Iris pigment epithelial cell (primary cell): ENCODE measurements at places on chromosomes 3 and 15.

DNA sequence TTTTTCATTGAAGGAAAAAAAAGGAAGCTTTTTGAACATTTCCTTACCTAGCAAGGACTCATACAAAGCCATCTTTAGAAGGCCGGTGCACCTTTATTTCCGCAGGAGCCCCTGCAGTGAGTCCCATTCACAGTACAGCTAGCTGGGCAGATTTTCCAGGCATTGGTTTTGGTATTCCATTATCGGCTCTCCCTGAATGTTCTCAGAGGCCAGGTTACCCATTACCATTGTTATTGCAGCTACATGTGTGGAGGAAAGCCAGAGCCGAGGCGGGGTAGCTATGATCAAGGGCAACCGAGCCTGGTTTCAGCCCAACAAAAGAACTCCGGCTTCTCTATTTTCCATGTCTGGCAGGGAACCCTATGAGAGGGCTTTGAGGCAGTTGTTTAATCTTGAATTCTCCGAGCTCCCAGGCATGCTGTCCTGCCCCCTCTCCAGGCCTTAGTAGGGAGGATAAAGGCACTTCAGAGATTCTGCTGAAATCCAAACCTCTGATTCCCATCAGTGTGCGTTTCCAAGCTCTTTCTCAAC is 100.3 kb downstream of the LRRK1 start:
- DNase-seq = no peak

DNA sequence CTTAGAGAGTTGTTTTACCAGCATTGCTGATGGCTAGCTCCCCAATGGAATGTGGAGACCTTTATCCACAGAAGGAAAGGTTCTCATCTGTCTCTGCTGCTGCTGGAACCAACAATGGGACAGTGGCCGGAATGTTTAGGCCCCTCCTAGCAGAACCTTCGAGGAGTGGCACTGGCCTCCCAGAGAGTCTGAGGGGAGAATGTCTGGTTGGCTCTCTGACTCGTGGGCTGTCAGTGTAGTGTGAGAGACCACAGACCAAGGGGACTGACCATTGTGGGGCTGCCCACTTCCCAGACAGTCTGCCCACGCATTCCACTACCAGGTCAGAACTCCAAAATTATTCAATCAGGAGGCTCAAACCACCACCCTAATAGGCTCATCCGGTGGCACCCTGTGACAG is 5.1 kb downstream of the RASL12 start:
- DNase-seq = no peak

- no peak for DNase-seq
Observed at GRCh38 chr3:194675081-194675640, 3.2 kb upstream of the LSG1 start.

GRCh38 chr3:126322181-126322967 is 34.8 kb downstream of the KLF15 start:
- DNase-seq = no peak

DNA sequence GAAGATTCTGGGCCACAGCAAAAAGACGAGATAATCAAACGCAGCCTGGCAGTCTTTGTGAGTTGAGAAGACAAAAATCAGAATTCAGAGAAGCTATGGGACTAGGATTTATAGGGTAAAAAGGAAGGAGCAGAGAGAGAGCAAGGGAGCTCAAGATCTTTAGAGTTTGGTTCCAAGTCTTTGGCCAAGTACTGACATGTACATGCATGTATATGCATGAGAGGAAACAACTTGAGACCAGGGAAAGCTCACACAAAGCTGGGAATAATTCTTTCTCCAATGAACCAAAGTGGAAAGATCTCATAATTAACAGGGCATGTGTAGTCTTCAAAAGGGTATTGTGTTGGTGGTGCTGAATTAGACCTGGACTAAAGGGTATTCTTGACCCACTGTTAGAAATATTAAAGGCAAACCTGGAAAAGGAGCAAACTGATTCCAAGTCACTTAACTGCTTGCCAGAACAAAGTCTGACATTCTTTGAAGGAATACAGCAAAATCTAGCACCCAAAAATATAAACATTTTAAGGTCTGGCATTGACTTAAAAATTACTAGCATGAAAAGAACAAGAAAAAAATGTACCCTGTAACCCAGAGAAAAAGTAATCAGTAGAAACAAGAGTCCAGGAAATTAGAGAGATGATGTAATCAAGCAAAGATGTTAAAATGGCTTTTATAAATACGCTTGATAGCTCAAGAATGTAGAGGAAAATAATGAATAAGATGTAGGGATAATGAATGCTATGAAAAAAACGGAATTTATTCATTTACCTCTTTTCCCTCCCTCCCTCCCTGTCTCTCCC is 226.0 kb upstream of the CGNL1 start:
- peak; percentile 72 for DNase-seq

DNA sequence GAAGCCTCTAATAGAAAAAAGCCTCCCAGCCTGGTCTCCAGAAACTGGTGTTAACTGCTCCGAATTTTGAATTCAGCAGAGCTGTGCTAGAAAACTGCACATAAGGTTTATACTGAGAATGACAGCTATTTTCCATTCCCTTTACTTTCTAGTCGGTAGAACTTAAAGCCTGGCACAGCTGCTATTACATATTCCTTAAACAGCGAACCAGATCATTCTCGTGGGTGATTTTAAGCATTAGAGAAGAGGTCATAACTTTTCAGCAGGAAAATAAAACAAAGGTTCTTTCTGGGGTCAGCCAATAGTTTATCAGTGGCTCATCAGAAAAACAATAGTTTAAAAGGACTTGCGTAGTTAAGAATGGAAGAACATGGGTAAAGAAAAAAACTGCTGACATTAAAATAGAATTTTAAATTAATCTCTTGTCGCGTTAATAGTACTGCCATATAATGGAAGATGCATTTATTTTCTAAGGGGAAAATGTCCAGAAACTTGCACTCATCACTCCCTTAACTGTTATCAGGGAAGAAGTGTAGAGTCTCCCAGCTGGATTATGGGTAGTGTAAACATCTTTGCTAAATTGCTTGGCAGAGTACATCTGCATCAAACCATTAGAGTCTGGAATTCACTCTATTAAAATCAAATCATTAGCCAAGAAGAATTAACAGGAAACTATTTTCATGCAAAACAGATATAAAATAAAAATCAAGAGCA is 7.9 kb downstream of the VGLL4 start:
- DNase-seq = no peak

GRCh38 chr3:131694376-131694775 is 191.6 kb upstream of the MRPL3 start:
- DNase-seq = no peak

DNA sequence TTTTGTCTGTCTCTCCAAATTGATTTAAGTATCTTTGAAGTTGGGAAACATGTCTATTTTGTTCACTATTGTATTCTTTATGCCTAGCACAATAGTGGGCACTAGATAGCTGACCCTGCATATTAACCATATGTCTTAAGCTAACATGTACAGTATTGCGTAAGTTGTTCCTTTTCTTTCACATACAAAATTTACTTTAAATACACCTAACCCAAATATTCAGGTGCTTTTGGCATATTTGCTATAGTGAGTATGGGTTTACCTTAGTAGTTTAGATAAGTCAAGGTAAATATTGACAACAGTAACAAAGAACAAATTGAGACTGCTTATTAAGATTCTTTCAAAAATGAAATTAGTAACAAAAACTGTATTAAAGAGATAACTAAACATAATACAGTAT is 50.9 kb downstream of the NRG4 start:
- DNase-seq = no peak

- no peak for DNase-seq
Observed at GRCh38 chr3:191628571-191628970, 167.6 kb downstream of the PYDC2 start.

- DNase-seq = no peak
Observed at GRCh38 chr3:149363053-149363452, 14.4 kb downstream of the TM4SF1 start.

GRCh38 chr3:127961963-127962362 is 46.9 kb downstream of the KBTBD12 start:
- DNase-seq = peak; percentile 62

DNA sequence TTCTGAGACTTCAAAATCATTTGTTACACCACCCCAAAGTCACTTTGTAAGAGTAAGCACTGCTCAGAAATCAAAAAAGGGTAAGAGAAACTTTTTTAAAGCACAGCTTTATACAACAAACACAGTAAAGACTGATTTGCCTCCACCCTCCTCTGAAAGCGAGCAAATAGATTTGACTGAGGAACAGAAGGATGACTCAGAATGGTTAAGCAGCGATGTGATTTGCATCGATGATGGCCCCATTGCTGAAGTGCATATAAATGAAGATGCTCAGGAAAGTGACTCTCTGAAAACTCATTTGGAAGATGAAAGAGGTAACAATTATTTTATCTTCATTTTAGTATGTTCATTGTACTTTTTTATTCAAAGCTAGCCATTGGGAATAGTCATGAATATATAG is 32.6 kb downstream of the BLM start:
- no peak for DNase-seq

DNA sequence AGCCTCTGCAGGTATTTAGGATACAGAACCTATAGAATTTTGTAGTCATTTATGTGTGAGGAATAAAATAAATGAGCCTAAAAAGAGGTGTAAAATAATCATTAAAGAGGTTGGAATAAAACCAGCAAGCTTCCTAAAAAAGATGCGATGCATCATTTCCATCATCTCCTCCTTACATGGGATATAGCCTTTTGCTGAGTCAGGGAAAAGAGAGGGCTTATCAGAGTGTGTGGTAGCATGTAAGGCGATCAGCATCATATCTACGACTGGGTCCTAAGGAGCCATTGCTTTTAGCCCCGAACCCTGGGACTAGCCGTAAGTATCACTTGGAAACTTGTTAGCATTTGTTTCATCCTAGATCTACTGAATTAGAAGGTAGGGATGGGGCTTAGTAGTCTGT is 94.9 kb downstream of the DTWD1 start:
- DNase-seq = no peak

DNA sequence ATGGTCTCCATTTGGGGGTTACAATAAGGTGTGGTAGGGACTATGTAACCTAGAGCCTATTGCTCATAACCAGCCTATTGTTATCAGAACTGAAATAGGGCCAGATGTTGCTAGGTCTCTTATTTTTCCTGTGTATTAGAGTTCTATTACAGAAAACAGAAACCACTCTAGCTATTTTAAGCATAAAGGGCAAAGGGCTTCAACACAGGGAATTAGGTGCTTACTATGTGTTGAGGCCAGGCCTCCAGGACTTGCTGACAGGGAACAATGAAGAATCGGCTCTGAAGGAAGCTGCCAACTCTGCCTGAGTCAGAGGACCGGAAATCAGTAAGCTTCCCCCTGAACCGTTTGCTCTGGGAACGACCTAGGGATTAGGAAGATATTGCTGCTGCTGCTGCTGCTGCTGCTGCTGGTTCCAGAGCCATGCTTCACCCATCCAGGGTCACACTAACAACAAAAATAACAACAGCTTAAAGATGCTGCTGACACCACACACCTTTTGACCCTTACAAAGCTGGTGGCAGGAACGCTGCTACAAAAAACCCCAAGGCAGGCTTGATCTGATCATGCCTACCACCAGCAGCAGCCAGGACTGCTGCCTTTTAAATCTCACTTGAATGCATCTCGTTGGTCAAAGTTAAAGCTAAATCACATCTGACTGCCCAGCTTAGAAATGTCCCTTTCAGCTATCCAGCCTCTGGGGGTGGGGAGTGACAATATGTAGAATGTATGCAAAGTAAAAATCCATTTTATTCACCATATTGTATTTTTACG is 276.9 kb upstream of the IL12A start:
- peak; percentile 96 for DNase-seq

DNA sequence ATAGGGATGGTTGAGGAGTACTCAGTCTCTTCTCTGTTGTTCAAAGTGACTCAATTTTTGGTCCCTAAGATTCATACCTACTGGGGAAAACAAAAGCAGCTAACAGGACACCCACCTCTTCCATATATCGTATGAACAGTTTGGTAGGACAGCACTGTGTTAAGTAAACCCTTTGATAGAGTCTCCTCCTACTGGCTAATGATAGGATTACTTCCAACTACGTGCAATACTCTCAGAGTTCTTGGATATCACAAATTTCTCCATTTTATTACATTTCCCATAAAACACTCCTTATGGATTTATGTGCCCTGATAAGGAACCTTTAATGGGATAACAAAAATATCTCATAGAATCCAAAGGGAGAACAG is 200.2 kb upstream of the GOLGA6L4 start:
- peak; percentile 72 for DNase-seq

DNA sequence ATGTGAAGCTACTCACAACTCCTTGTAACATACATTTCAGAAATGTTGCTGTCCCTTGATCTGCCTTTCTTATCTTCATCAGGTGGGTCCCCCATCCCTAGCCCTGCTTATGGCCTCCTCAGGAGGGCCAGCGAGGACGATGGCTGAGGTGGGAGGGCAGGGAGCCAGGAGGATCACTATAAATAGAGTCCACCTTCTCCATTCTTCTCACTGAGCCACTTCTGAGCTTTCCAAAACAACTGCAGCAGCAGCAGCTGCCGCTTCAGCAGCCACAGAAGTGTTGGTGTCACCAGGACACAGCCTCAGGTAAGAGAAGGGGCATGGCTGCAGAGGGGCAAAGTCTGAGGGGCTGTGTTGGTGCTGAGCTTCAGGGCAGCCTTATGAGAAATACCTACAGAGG is 53.5 kb downstream of the ANAPC13 start:
- DNase-seq = no peak

- DNase-seq = no peak
Observed at GRCh38 chr15:64149893-64150578, 1.5 kb upstream of the SNX22 start.

- no peak for DNase-seq
Observed at GRCh38 chr3:187848401-187848800, 103.1 kb upstream of the BCL6 start.

- no peak for DNase-seq
Observed at GRCh38 chr3:106097817-106098435, 229.1 kb upstream of the CBLB start.

GRCh38 chr15:29612701-29613100 is 209.6 kb downstream of the TJP1 start:
- peak; percentile 59 for DNase-seq

- peak; percentile 53 for DNase-seq
Observed at GRCh38 chr3:45554006-45554666, 40.4 kb upstream of the LIMD1 start.

DNA sequence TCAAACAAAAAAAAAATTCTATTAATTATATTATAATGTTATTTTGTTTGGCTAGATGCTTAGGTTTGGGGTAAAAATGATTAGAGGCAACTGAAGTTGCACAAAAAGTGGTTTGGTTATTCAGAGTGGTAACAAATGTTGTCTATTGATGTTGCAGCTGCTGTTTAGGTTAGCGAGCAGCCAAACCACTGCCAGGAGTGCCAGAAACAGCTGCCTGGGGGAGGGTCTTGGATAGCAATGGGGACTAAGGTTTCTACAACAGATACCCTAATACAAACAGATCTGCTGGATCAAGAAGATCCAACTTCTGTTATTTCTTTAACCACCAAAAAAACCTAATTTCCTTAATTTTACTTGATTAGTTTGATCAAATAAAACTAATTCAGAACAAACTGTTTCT is 26.6 kb downstream of the BTLA start:
- no peak for DNase-seq

GRCh38 chr3:166799-167198 is 29.8 kb upstream of the CHL1 start:
- no peak for DNase-seq

- DNase-seq = no peak
Observed at GRCh38 chr3:123324880-123325765, 123.4 kb downstream of the SEC22A start.

- DNase-seq = peak; percentile 83
Observed at GRCh38 chr3:136932523-136932922, 25.3 kb upstream of the IL20RB start.

- no peak for DNase-seq
Observed at GRCh38 chr3:185858502-185859225, 33.8 kb upstream of the IGF2BP2 start.
